ENCODE measurements at places on chromosomes 1 and 21.

DNA sequence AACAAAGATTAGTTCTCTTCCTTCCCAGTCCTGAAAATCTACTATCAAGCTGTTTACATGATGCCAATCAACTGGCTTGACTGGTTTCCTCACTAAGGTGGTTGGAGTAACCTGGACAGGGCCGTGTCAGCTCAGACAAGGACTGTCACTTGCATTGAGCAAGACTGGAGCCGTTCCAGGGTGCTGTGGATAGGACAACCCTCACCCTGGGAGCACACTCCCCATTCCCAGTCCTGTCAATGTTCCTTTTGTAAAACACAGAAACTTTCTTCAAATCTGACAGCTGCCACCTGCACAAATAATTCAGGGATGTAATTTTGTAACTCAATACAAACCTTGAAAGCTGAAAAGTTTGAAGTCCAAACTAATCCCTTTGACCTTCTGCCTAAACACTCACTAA is 31.4 kb downstream of the PLPP3 start:
- no peak for DNase-seq

DNA sequence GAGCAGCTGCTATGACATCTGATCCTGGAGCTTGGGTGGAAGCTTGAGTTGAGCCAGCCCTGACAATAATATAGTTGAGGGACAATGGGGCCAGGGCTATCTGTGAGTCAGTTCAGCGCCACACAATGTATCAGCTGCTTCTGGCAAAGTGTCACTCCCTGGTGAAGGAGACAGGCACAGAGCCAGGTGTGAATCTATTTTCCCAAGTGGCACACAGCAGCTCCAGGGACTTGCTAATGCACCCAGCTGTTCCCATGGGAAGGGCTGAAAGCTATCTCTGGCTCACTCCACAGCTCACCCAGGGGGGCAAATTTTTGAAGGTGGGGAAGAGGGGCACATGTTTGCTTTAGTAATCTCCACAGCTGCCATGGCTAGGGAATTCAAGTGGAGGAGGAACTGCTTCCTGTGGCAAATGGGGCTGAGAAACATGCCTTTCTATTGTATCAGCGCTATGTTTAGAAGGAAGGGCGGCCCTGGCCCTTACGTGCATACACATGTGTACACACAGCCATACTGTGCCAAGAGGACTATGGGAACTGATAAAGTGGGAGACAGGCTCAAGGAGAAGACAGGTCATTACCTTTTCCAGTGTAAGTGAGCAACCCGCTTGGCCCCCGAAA is 2.2 kb downstream of the CYB5R1 start:
- no peak for DNase-seq

GRCh38 chr1:208233546-208233945 is 10.6 kb downstream of the PLXNA2 start:
- no peak for DNase-seq

- peak; percentile 13 for DNase-seq
Measured at GRCh38 chr1:154772606-154773506, 97.2 kb downstream of the KCNN3 start.

GRCh38 chr1:214933375-214933774 is 149.2 kb upstream of the KCNK2 start:
- DNase-seq = no peak

DNA sequence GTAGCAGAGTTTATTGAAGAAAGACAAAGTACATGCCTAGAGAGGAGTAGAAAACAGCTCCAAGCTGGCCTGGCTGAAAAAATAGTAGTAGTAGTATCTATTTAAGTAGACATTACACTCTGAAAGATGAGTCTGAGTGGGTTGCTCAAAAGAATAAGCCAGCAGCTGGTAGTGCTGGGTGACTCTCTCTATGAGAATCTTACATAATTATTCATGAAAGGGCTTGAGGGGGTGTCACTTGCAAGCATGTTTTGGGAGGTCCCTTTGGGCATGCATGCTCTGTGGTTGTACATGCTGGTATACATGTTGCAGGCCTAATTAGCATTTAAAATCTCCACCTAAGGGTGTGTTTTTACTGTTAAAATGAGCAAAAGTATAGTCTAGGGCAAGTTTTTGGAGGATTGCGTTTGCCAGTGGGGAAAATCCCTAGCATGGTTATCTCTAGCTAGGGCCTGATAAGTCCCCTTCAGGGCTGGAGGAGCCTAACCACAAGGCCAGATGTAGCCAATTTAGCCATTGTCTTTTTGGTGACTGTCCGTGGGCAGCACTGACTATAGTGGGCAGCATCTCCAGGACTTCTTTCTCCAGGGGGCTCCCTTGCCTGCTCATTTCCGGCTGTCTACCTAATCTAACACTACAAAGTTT is 11.0 kb upstream of the FCGR2A start:
- no peak for DNase-seq

GRCh38 chr21:38042246-38042645 is 126.0 kb upstream of the KCNJ6 start:
- DNase-seq = no peak

DNA sequence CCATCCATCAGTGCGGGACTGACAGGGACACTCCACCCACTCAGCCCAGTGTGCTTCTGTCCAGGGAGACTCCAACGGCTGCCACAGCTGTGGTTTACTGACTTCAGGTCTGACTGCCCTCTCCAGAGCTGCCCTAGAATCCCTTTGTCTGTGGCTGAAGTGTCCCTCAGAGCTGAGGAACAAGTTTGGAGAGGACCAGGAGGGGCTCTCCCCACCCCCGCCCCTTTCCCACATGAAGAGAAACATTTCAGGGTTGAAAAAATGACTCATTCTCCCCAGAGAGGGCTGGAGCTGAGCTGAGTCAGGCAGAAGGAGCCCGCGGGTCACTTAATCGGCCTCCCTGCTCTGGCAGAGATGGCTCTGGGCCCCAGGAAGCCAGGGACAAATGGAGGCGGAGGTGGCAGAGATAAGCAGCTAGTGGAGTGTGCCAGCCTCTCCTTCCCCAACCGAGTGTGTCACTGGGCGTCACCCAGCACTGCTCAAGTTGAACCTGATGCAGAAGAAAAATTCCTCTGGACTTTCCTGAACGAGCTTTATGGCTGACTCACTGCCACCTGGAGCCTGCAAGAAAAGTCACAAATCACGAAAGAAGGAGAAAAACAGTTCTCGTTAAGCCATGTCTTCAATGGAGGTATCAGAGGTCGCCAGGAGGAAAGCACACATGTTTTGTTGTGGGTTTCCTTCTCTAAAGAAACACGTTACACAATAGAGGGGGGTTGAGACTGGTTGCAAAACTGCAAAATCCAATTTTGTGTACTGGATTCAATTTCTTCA is 34.3 kb upstream of the ECE1 start:
- DNase-seq = peak; percentile 82

DNA sequence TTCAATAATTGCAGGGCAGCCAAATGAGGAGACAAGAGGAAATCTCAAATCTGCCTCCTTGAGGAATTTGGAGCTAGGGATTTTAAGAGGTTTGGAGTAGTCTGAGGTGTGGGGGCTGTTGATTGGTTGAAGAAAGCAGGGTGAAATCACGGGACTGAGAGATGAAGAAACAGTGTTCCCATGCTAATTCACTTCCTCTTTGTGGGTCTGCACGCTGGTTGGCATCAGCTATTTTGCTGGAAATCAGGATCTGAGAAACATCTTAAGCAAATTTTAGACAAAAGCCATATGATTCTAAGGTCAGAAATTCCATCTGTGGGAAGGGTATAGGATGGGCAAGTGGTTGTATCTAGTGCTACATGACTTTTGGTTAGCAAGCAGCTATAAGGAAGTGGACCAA is 107.1 kb upstream of the PAXBP1 start:
- no peak for DNase-seq

- no peak for DNase-seq
Measured at GRCh38 chr1:217982331-217983050, 302.6 kb upstream of the RRP15 start.

- no peak for DNase-seq
Measured at GRCh38 chr1:113628997-113629396, 130.3 kb downstream of the PHTF1 start.

DNA sequence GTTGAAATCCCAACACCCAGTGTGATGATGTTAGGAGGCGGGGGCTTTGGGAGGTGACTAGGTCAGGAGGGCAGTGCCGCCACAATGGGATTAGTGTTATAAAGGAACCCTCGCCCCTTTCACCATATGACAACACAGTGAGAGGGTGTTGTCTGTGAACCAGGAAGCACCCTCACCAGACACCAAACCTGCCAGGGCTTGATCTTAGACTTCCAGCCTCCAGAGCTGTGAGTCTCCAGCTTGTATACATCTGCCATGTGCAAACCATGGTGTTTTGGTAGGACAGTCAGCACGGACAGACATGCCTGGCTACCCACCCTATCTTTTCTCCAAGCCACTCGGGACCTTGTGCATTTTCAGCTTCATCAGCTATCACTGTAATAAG is 4.0 kb downstream of the TRIM11 start:
- no peak for DNase-seq

DNA sequence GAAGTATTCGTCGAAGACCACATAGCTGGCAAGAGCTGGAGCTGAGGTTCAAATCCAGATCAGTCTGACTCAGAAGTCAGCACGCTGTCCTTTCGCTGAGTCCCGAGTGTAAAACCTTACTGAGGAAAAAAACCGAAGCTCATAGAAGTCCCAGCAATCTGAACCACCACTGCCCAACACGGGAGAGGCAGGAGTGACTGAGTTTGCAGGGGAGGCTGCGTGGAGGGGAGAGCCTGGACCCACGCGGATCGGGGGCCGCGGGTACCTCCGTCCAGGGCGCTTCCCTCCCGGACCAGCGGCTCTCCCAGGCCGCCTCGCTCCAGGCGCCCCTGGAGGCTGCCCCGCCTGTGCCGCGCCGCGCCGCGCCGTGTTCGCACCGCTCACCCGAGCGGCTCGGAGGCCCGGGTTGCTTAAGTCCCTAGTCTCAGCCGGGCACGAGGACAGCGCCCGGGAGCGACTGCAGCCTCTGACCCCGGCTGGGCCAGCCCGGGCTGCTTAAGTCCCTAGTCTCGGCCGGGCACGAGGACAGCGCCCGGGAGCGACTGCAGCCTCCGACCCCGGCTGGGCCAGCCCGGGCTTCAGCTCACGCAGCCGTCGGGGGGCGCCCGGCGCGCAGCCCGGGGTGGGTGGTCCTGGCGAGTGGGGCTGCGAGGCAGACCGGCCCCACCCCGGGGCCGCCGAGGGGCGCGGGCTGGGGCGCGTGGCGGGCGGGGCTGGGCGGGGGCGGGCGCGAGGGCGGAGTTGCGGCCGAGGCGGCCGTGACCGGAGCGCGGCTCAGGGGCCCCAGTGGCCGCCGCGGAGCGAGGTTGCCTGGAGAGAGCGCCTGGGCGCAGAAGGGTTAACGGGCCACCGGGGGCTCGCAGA is at the start of gene ADAMTSL4:
ADAMTSL4 (plus strand) TSS at position 777 of the 864 bp plus-strand sequence. CDS start 2,881 bp downstream, outside the sequence.
- peak; percentile 40 for DNase-seq

DNA sequence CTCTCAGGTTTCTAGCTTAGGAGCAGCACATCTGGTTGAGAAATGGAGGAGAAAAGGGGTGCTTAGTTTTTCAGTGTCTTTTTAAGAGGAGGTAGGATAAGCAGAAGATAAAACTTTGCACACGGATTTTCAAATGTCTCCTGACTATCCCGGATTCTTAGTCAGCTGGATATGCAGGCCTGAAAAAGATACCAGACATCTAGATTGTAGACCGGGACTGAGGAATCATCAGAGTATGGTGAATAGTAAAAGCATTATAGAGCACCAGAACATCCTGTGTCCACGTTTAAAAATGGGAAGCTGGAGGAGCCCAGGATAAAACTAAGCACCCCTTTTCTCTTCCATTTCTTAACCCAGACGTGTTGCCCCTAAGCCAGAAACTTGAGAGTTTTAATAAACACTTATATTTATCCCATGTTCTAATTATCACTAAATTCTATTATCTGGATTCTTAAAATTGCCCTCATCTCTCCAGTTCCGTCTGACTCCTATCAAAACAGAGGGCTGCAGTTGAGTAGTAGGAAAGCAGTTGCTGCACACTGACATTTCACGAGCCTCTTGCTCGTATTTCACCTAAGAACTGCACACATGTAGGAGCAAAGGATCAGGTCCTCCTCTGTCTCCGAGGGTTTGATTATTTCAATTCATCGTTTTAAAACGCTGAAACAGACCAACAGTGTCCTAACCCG is 609 bp downstream of the PIGK start:
- DNase-seq = no peak

- no peak for DNase-seq
Measured at GRCh38 chr1:212401838-212402582, 12.7 kb downstream of the PACC1 start.

DNA sequence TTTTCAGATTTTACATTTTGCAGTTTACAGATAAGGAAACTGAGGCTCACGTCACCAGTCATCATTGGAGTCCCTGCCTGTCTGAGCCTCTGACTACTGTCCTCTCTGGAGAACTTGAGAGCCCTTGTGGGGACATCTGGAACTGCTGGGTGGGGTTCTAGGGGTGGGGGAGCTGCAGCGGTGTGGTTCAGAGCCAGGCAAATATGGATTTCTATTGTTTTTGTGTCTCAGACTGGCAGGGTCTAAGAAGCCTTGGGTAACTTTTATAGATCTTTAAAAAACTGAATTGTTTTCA is 46.9 kb downstream of the IER5 start:
- peak; percentile 27 for DNase-seq

- peak; percentile 61 for DNase-seq
Measured at GRCh38 chr1:152013664-152014237, 20.1 kb upstream of the S100A10 start.

DNA sequence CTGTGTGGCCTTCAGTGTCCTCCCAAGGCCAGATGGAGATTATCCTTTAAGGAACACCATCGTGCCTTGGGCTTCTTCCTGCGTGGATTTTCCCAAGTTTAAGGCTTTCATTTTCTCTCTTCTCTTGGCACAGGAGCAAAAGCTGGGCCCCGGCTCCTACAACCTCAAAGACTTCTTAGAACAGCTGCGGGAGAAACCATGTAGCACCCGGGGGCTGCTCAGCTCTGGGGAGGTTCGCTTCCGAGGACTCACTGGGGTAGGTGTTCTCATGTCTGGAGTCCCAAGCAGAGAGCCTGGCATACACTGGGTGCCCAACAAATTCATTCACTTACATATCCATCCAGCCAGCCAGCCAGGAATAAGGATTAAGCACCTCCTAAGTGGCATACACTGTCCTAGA is 6.6 kb upstream of the TTC22 start:
- DNase-seq = no peak

GRCh38 chr1:73160759-73161158 is 878.4 kb upstream of the NEGR1 start:
- DNase-seq = no peak

All from activated CD4-positive, alpha-beta T cell treated with anti-CD3 and anti-CD28 coated beads, Interleukin-10, Interleukin-2, amounts not matched to agents 100 ng/mL and 50 ng/mL, durations not matched to agents 16 hours and 8 hours (primary cell).